ENCODE measurements at places on chromosomes 13 and 19.

DNA sequence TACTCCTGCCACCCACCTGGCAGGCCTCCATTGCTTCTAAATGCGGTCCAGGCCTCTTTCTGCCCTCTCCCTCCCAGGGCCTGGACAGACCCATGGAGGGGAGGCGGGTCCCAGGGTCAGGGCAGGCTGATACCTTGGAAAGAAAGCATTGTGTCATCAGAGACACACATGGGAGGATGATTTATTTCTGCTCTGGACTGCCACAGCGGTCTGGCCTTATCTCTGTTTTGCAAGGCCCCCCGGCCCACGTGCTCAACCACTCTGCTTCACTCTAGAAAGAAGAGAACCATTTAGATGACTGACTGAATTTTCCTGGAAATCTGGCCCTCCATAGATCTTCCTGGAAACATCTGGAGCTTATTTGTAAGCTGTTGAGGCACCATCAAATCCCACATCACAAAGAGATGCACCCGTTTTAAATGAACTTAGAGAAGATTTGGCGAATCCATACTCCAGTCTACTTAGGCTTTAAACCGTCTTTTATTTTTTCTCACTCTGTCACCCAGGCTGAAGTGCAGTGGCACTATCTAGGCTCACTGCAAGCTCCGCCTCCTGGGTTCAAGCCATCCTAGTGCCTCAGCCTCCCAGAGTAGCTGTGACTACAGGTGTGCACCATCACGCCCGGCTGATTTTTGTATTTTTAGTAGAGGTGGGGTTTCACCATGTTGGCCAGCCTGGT is 48.3 kb upstream of the URI1 start:
- no peak for DNase-seq

DNA sequence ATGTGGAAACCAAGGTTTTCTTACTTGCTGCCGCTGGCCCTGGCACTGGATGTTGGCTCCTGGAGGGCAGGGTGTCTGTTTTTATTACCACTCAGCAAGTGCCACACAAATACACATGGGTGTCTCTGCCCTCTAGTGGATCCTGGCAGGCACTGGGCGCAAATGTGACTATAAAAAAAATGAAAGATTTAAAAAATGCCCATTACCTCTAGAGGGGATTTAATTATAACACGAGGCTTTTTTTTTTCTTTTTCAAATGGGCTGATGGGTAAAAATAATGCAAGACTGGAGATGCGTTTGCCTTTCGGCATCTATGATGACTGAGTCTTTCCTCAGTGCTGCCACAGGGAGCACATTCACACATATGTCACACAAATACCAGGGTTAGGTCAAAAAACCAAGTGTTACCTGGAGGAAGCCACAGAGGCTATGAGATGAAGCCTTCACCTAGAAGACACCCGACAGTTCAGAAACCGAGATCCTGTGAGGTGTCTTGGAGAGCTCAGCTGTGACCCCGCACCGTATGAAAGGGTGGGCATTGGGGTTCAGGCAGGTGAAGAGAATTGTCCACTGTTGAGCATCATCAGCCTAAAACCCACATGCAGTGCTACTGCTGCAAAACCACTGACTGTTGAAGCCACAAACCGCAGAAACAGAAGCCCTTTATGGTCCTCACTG is 25.7 kb downstream of the CHAMP1 start:
- no peak for DNase-seq

DNA sequence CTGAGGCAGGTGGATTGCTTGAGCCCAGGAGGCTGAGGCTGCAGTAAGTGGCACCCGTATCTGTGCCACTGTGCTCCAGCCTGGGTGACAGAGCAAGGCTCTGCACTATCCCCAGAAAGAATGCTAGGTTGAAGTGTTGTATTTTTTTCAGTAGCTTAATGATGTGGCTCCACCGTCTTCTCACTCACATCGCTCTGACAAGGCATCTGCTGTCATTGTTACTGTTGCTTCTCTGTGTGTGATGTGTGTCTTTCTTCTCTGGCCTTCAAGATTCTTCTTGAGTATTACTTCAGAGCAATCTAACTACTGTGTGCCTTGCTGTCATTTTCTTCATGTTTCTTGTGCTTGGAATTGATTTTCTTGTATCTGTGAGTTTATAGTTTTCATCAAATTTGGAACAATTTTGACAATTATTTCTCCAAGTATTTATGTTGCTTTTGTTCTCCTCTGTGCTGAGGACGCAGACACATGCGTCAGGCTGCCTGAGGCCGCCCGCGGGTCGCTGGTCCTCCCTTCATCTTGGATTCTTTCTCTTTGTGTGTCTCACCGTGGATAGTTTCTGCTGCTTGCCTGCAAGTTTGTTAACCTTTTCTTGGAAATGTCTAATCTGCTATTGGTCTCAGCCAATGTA is 10.8 kb downstream of the ADPRHL1 start:
- no peak for DNase-seq

- DNase-seq = peak; percentile 50
Observed at GRCh38 chr19:39599116-39599515, 3.2 kb upstream of the LGALS13 start.

- DNase-seq = no peak
Observed at GRCh38 chr19:33631609-33631973, 9.8 kb downstream of the CHST8 start.

DNA sequence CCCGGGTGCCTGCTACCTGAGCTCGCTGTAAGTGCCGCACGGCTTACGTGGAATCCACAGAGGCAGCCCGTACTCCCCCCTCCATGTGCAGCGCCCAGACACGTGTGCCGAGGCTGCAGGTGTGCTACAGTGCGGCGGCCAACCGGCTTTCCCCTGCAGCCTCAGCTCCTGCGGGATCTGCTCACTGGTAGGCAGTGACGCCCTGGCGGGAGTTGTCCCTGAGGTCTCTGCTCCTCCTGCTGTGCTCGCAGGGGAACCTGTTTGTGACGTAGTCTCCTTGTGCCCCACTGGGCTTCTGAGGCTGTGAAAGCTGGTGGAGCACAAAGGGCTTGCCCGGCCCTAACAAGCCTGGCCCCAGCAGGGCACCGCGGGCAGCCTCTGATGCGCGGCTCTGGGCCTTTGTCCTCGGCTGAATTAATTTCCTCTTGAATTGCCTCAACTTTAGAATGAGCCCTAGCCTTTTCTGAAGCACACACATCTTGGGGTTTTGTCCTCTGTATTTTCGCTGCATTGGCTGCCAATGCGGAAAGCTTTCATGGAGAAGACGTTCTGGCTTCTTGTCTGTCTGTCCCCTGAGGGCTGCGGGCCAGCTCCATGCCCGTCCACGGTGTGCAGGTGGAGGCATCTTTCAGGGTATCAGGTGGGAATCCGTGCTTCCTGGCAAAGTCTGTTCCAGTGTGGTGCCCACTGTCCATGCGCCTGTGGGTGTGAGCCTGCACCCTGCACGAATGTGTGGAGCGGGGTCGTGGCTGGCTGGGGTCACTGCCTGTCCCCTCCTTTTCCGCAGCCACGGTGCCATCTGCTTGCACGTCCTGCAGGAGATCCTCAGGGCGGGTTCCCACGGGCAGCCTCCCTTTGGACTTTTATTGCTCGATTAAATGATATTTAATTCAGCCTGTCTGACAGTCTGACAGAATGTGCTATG is 77.3 kb upstream of the MCF2L start:
- no peak for DNase-seq

- DNase-seq = no peak
Observed at GRCh38 chr13:66312312-66313087, 917.6 kb downstream of the PCDH9 start.

DNA sequence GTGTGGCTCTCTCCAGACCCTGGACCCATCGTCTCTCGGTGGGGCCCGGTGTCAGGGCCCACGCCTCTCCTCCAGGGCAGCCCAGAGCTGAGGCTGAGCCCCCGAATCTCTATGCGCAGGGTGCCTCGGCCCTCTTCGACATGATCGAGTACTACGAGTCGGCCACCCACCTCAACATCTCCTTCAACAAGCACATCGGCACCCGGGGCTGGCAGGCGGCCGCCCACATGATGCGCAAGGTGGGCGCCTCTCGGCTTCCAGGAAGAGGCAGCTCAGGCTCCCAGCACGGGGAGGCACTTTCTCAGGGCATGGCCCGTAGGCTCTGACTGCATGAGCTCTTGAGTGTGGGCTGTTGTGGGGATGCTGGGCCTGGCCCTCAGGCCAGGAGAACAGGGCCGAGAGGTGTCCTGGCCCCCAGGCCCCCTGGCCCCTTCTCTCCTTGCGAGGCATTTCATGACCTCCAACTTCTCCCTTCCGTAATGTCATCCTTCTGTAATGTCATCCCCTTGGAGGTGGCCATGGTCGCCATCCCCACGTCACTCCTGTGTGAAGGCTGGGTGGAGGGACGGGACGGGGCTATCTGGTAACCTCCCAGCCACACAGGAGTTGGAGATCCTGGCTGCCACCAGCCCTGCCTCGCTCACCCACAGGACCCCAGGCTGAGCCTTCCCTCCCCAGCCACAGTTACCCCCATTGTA is 19.4 kb downstream of the NKPD1 start:
- DNase-seq = no peak

DNA sequence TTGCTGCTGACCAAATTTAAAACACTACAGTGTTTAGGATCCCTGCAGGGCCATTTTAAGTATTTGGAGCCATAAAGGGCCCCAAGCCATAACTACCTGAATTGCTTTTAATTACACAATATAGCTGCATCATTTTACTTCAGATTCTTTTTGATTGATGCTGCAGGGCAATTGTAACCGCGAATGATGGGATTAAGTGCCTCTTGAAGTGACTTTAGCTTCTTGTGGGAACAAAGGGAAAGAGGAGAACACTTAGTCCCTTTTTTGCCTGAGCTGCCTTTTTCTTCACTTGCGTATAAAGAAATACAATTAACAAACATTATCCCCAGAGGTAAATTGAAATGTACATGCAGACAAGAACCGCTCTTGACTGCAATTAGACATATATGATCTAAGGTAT is 228.5 kb downstream of the ZIC5 start:
- no peak for DNase-seq

DNA sequence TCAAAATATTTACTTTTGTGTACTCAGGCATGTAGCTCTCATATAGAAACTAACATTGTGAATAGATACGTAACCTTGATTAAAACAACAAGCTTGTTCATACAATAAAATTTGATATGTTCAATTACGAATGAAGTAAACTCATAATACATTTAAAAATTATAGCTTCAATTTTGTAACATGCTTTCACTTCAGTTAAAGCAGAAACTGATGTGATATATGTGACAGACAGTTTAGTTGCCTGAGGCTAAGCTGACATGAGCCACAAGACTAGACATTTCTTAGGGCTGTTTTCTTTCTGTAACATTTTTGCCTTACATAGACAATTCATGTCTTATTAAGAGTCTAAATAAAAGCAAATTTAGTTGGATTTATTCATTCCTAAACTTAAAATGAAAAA is 526.0 kb downstream of the PCDH9 start:
- no peak for DNase-seq

GRCh38 chr19:15841875-15842569 is 26.6 kb upstream of the OR10H1 start:
- peak; percentile 44 for DNase-seq

DNA sequence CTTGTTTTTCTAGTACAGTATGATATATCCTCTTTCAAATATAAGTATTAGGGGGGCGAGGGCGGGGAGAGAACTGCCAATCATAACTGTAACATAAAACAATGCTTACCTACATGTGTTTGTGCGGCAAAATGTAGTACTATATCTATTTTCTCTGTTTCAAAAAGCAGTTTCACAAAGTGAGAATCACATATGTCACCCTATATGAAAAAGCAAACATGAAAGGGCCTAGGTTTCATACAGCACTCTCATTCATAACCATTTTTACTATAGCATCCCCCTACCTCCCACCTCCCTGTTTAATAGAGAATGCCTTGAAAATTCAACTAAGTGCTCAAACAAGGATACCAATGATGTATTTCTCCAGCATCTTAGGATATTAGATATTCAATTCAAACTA is 5.2 kb downstream of the TGDS start:
- DNase-seq = no peak

GRCh38 chr19:44726465-44726864 is 22.0 kb upstream of the BCL3 start:
- DNase-seq = no peak

- no peak for DNase-seq
Observed at GRCh38 chr19:51460164-51460992, 2.1 kb upstream of the SIGLEC8 start.

DNA sequence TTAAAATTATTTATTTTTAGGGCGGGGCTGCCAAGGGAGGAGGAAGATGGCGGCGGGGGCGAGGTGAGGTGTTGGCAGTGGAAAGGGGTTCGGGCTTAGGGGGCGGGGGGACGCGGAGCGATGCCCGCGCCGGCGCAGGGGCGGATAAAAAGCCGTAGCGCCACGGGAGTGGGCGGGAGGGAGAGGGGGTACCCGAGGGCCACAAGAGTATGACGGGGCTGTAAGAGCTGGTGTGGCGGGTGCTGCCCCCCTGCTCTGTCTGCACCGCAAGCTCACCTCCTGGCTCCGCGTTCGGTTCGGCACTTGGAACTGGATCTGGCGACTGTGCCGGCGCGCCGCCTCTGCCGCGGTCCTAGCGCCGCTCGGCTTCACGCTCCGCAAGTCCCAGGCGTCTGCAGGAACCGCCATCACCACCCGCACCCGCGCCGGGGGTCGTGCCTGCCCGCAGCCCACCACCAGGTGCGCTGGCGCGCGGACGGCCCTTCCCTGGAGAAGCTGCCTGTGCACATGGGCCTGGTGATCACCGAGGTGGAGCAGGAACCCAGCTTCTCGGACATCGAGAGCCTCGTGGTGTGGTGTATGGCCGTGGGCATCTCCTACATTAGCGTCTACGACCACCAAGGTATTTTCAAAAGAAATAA is 265.2 kb upstream of the SGCG start:
- no peak for DNase-seq

Data from activated naive CD8-positive, alpha-beta T cell treated with anti-CD3 and anti-CD28 coated beads, Interleukin-2, amount 10 ng/mL, durations not matched to agents 7 days and 5 days (primary cell).